ENCODE measurements at places on chromosomes 2 and 18.

GRCh38 chr2:163812926-163813520 is 77.2 kb upstream of the FIGN start:
- no peak for DNase-seq

DNA sequence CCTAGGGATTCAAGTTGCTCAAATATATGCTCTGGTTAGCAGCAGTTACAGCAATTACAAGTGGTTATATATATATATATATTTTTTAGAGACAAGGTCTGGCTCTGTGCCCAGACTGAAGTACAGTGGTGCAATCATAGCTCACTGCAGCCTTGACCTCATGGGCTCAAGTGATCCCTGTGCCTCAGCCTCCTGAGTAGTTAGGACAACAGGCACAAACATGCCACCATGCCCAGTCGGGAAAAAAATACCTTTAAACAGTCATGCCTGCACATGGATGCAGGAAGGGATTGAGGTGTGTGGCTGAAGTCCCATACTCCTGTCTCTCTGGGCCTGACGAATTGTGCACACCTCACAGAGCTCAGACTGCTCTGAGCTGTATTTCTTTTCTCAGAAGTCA is 19.6 kb upstream of the DNAH7 start:
- DNase-seq, result no peak

- no peak for DNase-seq
These were observed 144.9 kb downstream of the ACTR3 start for GRCh38 chr2:114034742-114035141.

GRCh38 chr2:100643906-100644501 is 81.2 kb downstream of the PDCL3 start:
- DNase-seq, result peak; percentile 44

DNA sequence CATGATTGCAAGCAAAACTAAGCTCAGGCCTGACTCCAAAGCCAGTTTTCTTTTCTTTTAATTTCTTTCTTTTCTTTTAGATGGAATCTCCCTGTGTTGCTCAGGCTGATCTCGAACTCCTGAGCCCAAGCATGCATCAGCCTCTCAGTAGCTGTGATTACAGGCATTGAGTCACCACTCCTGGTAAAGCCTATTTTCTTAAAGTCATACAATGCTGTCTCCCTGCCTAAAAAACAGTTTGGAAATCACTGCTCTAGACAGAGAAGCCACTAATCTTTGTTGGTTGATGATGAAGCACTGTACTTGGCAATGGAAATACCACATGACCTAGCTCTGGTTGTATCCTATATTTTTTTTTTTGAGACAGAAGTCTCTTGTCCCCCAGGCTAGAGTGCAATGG is 33.1 kb upstream of the ZNF532 start:
- DNase-seq, result no peak

DNA sequence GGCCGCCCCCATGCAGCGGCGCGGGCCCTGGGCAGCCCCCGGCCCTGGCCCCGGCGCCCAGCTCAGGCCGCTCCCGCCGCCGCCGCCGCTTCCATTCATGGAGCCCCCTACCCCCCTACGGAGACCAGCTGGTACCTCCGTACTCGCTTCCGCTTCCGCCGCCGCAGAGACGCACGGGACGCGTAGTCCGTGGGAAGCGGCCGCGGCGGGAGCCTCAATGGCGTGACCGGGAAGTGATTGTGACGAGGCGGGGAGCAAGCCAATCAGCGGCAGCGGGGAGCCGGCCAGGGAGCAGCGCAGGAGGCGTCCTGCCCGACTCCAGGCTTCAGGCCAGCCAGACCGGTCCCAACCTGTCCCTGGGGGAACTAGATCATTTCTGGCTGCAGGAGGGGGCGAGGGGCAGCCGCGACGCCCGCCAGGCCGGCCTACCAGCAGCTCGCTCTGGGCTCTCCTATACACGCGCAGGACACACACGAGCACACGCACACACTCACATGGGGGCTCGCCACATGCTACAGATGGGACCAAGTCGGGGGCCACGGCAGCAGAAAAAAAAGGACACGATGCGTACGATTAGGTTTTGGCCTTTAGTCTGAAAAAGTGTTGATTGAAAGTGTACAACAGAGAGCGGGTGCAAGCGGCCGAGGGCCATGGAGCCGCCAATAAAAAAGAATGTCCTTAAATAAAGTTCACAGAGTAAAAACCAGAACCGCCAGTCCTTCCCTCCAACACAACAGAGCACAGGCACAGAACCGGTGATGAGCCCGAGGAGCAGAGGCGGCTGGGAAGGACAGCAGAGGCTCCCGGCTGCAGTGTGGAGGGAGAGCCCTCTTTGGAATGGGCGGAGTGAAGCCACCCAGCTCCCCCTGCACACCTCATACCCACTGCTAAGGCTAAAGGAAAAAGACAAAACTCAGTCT is at the start of gene ZNF513:
TSS of gene ZNF513 (minus strand) at position 109 of the 920 bp plus-strand sequence. CDS start 208 bp downstream, outside the sequence.
- DNase-seq, result peak; percentile 84

GRCh38 chr2:11616851-11617415 is 53.1 kb downstream of the NTSR2 start:
- DNase-seq, result no peak

GRCh38 chr2:238378230-238379095 is 48.3 kb upstream of the ASB1 start:
- DNase-seq, result no peak

- DNase-seq, result no peak
These were observed 175.8 kb downstream of the IRS1 start for GRCh38 chr2:226623587-226624368.

GRCh38 chr18:80009661-80010550 is 21.5 kb upstream of the TXNL4A start:
- DNase-seq, result no peak

GRCh38 chr2:152811916-152812315 is 93.5 kb downstream of the ARL6IP6 start:
- DNase-seq, result no peak
